Urinary bladder (tissue), 4 donors: ENCODE measurements at places on chromosomes 1 and 21. TPM values are rescaled to one million over a fixed set of nuclear protein-coding genes. Genes with fewer than 3 reads are reported as not detected.

- DNase-seq = no peak
These were observed 17.7 kb downstream of the RAP1GAP start for GRCh38 chr1:21651214-21652042.

DNA sequence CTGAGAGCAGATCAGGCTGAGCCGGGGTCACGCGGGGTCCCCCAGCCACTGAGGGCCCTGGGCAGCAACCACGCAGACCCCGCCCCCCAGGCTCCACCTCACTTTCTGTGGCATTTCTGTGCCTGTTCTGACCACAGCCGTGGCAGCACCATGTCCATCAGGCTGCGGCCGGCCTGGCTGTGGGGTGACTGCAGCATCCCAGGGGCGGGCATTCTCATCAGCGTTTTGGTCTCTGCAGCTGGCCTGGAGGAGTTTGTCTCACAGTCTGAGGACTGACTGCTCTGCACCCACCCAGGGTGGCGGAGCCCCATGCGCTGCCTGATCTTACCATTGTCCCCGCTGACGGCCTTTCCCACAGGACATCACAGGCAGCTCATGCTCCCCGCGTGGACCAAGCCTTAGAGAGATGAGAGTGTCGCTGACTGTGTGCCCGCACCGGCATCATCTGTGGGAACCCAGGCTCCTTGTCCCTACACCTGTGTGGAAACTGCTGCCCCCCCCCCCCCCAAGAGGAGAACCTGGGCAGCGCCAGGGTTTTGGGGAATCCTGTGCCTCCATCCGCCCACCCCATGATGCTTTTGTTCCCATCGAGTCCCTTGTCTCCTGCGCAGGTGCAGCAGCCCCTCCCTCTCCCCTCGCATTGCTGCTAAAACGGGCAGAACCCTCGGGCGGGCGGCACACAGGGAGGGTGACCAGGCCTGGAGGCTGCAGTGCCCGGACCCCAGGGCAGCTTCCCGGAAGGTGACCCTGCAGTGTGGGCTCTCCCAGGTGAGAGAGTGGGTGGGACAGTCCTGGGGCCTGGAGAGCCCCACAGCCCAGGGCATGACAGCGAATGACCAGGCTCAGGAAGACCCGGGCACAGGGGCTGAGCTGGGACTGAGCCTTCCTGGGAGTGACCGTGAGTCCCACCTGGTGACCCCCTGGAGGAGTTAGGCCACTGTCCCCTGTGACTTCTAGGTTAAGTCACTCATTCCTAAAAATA is 1.8 kb downstream of the KRTAP10-1 start:
- DNase-seq = no peak

- no peak for DNase-seq
These were observed 36.4 kb upstream of the CFAP126 start for GRCh38 chr1:161404051-161404597.

Gene GJB3
- 2.2 TPM for total RNA-seq

DNA sequence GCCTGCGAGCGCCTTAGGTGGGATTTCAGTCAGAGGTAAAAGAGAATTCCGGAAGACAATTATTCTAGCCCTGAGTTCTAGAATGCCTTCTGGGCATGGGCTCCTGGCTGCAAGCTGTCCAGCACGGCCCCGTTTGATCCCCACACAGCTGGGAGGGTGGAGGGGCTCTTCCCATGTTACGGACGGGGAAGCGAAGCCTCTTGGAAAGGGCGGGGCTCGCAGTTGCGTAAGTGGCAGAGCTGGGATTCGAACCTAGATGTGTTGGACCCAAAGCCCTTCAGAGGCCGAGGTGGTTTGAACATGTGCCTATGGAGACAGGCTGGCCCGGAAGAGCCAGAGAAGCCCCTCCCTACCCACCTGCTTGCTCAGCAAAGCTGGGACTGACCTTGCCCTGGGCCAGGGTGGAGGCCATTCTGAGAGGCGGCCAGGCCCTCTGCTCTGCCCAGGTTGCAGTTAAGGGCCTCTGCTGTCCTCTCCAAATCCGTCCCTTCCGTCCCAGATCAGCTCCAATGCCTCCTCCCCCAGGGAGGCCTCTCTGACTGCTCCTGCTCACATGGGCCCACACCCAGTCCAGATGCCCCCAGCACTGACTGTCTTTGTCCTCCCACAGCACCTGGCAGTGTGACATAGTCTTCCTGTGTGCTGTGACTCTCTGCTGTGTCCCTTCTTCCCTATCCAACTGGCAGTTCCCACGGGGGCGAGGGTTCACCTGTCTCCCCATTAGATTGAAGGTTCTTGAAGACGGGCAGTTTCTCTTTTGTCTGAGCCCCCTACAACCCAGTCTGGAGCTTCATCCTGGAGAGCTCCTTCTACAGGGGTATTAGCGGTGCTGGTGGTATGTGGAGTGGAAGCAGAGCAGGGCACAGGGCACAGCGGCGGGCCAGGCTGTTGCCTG is 1.2 kb upstream of the HSPB7 start:
- no peak for DNase-seq

Gene TSPAN2
- 55.4 TPM for total RNA-seq

- no peak for DNase-seq
These were observed 46.8 kb upstream of the A3GALT2 start for GRCh38 chr1:33367485-33368405.

- DNase-seq = no peak
These were observed 18.8 kb downstream of the BATF3 start for GRCh38 chr1:212680680-212681389.
